ENCODE measurements at places on chromosomes 11 and 22. TPM values are rescaled to one million over a fixed set of nuclear protein-coding genes. Genes with fewer than 3 reads are reported as not detected.

GRCh38 chr11:121095561-121095960 is 5.5 kb upstream of the TECTA start:
- no peak for DNase-seq

- DNase-seq = no peak
Observed at GRCh38 chr11:115893461-115894099, 389.4 kb upstream of the CADM1 start.

DNA sequence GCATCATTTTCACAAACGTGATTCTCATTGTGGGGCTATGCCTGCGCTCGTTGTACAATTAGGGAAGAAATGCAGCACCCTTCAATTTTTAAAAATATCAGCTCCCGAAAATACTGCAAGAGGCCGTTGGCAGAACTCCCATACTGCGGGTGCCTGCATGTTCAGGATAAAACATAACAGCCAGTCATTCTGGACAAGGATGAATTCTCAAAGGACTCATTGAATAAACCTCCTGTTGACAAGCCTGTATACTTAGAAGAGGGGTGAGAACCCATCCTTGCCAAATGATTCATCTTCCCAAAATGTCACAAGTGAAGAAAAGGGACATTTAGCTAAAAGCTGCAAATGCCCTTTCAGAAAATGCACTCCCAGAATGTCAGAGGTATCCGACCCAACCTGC is 141.9 kb downstream of the CSNK2A3 start:
- no peak for DNase-seq

DNA sequence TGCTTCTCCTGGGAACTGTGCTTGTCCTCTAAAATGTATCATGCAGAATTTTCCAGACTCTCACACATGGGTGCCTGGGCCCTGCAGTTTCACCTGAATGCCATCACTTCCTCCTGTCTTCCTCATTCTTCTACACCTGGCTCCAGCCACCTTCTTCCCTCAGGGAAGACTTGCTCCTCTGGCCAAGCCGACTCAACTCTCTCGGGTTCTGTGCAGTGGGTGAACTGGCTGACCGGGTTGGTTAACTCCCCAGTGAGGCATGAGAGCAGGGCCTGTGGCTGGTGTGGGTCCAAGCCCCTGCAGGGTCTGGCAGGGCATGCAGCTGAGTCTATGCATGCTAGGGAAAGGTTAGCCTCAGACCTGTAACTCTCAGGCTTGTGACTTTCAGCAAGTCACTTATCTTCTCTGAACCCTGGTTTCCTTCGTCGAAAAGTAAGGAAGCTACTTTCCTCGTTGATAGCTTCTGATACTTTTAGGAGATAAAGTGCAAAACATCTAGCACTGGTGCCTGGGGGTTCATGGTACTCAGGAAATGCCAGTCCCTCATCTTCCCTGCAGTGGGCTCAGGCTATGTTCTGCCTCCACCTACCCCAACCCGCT is 11.9 kb downstream of the CD82 start:
- no peak for DNase-seq

DNA sequence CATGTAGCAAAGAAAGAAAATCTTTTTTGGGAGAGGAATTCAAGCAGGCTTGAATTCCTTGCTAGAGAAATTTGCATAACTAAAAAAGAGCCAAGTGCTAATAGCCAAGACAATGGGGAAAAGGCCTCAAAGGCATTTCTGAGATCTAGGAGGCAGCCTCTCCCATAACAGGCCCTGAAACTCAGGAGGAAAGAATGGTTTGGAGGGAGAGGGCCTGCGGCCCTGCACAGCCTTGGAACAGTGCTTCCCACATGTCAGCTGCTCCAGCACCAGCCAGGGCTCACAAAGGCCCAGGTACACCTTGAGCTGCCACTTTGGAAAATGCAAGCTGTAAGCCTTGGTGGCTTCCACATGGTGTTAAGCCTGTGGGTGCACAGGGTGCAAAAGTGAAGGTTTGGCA is 55.5 kb upstream of the TSPAN18 start:
- DNase-seq = no peak

DNA sequence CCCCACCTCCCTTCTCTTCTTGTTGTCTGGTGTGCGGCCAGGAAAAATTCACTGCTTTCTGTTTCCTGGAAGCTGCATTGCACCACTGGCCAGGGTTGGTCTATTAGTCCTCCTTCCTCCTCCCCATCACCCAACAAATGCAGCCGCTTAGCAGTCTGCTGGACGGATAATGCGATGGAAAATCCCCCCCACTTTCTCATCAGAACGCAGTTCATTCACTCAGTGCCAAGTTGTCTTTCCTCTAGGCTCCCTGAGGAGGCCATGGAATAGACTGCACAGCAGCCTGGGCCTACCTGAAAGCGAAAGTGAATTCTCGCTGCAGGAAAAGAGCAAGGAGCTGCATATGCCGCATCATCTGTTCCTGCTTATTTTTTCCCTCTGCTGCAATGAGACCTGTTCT is 513.6 kb downstream of the METTL15 start:
- no peak for DNase-seq

Gene SLC6A5
- 0.15 TPM for polyA plus RNA-seq

Measured in right renal cortex interstitium (tissue), 3 donors.